ENCODE measurements at places on chromosomes 3 and 15.

GRCh38 chr3:134030379-134031347 lies 938 bp upstream of the SLCO2A1 start:
- no peak for DNase-seq

DNA sequence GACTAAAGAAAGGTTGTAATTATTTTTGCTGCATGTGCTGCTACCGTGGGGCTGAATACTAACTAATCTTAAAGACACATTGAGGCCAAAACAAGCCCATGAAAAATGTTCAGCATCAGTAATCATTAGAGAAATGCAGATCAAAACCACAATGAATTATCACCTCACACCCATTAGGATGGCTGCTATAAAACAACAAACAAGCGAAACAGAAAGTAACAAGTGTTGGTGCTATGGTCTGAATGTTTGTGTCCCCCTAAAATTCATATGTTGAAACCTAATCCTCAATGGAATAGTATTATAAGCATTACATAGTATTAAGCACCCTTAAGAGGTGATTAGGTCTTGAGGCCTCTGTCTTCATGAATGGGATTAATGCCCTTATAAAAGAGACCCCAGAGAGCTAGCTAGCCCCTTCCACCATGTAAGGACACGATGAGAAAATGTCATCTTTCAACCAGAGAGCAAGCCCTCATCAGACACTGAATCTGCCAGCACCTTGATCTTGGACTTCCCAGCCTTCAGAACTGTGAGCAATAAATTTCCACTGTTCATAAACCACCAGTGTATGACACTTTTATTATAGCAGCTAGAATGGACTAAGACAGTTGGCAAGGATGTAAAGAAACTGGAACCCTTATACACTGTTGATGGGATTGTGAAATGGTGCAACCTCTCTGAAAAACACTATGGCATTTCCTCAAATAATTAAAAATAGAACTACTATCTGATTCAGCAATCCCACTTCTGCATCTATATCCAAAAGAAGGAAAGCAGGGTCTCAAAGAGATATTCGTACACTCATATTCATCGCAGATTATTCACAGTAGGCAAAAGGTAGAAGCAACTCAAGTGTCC lies 76.1 kb downstream of the REC114 start:
- no peak for DNase-seq

GRCh38 chr3:52721002-52721729 lies 15.3 kb downstream of the SPCS1 start:
- DNase-seq = no peak

GRCh38 chr15:58608129-58608590 lies 141.3 kb downstream of the ADAM10 start:
- no peak for DNase-seq

Data from activated gamma-delta T cell treated with Interleukin-2 at 50 U/mL for 16 hours (primary cell).